Activated CD4-positive, alpha-beta T cell treated with anti-CD3 and anti-CD28 coated beads for 24 hours (primary cell): ENCODE measurements at places on chromosomes 4 and X.

DNA sequence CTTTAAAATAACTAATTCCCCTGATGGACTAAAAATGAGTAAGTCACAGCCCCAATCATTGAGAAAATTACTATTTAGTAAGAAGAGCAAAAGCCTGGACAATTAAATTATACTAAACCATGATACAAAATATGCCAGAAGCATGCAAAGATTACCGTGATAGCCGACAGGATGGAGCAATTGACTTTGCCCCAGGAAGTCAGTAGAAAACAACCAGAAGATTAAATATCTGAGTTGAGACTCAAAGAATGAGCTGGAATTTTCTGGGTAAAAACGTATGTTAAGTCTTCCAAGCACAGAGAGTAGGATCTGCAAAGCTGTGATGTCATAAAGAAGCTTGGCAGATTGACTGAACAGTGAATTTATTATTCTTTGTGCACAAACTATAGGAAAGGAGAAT is 816.1 kb upstream of the TENM3 start:
- no peak for DNase-seq

- DNase-seq, result no peak
These were observed 153.0 kb downstream of the ADAM29 start for GRCh38 chr4:175071123-175071522.

- no peak for DNase-seq
These were observed 3.8 kb downstream of the IL21 start for GRCh38 chr4:122616915-122617596.

- no peak for DNase-seq
These were observed 44.4 kb upstream of the LGI2 start for GRCh38 chr4:25075129-25075528.

DNA sequence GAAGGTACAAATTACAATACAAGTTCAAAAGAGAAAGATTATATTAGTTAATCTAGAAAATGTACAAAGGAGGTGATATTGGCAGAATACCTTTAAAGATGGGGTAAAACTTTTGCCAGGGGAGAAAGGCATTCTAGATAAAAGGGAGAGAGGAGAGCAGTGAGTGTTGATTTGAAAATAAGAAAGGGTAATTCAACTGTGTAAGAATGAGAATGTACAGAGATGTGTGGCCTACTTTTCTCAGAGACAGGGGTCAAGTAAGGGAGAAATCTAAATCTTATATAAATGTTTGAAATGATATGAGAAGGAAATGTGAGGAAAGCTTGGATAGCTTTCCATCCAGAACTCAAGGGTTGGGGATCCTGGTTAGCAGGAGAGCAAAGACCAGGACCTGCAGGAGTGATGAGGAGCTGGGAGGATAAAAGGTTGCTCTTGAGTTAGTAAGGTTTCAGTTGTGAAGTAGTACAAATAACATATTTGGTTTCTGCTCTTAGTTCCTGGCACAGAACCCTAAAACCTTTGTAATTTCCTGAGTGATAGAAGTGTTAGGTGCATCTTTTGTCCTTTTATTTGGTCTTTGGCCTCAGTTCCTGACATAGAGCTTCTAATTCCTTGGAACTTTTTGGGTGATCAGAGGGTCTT is 489.9 kb downstream of the INPP4B start:
- no peak for DNase-seq

- no peak for DNase-seq
These were observed 3.3 kb upstream of the GBA3 start for GRCh38 chr4:22689428-22689827.

DNA sequence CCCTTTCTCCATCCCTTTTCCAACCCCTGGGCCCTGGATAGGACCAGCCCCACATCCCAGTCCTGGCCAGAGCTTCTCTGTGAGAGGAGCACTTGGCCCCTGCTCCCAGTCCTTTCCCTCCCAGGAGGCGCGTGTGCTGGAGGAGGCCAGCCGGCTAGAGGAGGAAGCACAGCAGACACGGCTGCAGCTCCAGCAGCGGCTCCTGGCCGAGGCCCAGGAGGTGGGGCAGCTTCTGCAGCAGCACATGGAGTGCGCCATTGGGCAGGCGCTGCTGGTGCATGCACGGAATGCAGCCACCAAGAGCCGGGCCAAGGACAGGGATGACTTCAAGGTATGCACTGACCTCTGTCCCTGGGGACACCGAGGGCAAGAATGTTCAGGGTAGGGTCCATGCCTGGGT is 87.5 kb downstream of the EVC start:
- DNase-seq, result no peak

GRCh38 chrX:105821471-105822121 is 743 bp upstream of the NRK start:
- no peak for DNase-seq

DNA sequence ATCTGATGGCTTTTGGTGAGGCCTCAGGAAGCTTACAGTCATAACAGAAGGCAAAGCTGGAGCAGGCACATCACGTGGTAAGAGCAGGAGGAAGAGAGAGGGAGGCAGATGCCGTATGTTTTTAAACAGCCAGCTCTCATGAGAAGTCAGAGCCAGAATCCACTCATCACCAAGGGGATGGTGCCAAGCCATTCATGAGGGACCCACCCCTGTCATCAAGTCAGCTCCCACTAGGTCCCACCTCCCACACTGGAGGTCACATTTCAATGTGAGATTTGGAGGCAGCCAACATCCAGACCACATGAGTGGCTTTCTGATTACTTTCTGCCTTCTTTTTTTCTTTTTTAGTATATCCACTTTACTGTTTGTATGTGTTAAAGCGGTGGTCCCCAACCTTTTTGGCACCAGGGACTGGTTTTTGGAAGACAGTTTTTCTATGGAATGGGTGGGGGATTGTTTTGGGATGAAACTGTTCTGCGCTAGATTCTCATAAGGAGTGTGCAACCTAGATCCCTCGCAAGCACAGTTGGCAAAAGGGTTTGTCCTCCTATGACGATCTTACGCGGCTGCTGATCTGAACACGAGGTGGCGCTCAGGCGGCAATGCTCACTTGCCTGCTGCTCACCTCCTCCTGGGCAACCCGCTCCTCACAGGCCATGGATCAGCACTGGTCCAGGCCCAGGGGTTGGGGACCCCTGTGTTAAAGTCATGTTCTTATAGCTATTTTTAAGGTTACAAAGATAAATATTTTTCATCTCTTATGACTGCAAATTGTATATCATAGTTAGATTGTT is 61.7 kb downstream of the SLIT2 start:
- no peak for DNase-seq
